ENCODE measurements at places on chromosomes 7 and 10. TPM values are rescaled to one million over a fixed set of nuclear protein-coding genes. Genes with fewer than 3 reads are reported as not detected.

The OLAH gene
- not detected for total RNA-seq

The SPDYE8 gene
- not detected for total RNA-seq

The NUTM2E gene
- 0.56 TPM for total RNA-seq

The ABCB1 gene
- 6.2 TPM for total RNA-seq

- no peak for DNase-seq
These were observed 818.3 kb upstream of the POT1 start for GRCh38 chr7:125747966-125748365.

GRCh38 chr7:91355695-91356435 lies 91.6 kb downstream of the FZD1 start:
- DNase-seq, result no peak

GRCh38 chr10:118827053-118827452 lies 72.3 kb upstream of the CACUL1 start:
- no peak for DNase-seq

GRCh38 chr7:12490107-12490688 lies 80.3 kb upstream of the SCIN start:
- DNase-seq, result no peak

DNA sequence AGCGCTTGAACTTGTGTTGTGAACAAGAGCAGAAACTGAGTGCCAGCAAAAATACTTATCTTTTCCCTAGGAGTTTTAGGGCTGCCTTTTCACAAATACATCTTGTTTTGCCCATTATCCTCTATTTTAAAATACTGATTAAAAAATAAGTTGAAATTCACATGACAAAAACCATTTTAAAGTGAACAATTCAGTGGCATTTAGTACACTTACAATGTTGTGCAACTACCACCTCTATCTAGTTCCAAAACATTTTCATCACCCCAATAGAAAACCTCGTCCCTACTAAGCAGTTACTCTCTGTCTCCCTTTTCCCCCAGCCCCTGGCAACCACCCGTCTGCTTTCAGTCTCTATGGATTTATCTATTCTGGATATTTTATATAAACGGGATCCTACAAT lies 1.4 kb downstream of the WBP1L start:
- no peak for DNase-seq

GRCh38 chr10:117662126-117662525 lies 119.6 kb downstream of the EMX2 start:
- DNase-seq, result no peak

- DNase-seq, result peak; percentile 23
These were observed 220.0 kb downstream of the ARHGAP21 start for GRCh38 chr10:24503461-24504320.
